ENCODE measurements at places on chromosomes 3 and 15. TPM values are rescaled to one million over a fixed set of nuclear protein-coding genes. Genes with fewer than 3 reads are reported as not detected.

GRCh38 chr15:28024889-28025250 is 74.2 kb downstream of the OCA2 start:
- DNase-seq = no peak

- DNase-seq = no peak
Observed at GRCh38 chr3:9784965-9785364, 7.3 kb downstream of the TADA3 start.

GRCh38 chr3:59754456-59755129 is 704.8 kb upstream of the CFAP20DC start:
- no peak for DNase-seq

GRCh38 chr3:9808345-9809037 is 1.6 kb upstream of the TTLL3 start:
- DNase-seq = peak; percentile 85

GRCh38 chr15:52464478-52464877 is 64.2 kb downstream of the MYO5A start:
- DNase-seq = no peak

GRCh38 chr3:35223632-35224394 is 415.5 kb upstream of the ARPP21 start:
- DNase-seq = no peak

DNA sequence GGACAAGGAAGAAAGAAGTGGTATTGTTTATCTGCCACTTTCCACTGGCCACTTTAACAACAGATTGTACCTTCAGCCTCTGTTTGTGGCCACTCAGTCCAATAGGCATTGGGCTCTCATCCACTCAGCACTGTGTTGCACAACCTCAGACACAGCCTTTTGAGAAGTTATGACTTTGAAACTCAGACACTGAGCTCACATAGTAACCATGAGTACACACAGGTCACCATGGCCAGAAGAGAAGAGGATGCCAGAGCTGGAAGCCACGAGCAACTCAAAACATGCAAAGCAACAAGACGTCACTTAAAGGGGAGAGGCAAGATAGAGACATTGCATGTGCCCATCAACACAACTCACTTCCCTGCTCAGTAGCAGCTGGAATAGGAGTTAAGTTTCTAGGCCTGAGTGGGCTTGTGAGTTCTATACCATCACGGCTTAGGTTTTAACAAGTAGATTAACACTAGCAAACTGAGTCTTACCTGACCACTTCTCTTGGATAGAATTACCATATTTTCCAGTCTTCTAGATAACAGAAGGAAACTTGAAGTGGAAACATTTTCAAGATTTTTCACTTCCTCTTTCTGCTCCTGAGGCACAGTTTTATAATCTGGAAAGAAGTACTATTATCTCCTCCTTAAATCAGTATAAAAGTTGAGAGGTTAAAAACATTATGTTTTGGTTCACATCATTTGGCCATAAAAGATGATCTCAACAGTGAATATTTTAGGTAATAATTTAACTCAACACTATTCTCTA is 103.5 kb downstream of the IMPG2 start:
- no peak for DNase-seq

- no peak for DNase-seq
Observed at GRCh38 chr3:32383136-32383711, 8.4 kb upstream of the CMTM7 start.

DNA sequence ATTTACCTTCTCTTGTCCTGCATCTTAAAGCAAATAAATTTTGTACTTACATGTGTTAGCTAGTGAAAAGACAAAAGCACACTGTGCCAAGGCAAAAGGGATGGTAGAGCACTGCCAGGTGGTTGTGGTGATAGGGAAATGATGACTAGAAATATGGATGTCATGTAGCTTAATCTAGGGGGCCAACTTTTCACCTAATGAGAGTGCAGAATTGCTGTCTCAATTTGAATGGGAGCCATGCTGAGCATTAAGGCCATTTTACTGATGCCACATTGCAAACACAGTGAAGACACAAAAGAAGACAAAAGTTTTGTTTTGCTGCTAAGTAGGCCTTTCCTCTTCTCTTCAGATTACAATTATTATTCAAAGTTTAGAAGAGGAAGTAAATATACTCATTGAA is 274.7 kb downstream of the PDCD6IP start:
- DNase-seq = no peak

GRCh38 chr3:84925571-84925970 is 33.2 kb upstream of the CADM2 start:
- DNase-seq = no peak

GRCh38 chr3:190854062-190854461 is 8.4 kb downstream of the GMNC start:
- DNase-seq = no peak

The ITIH1 gene
- not detected for total RNA-seq

The PLIN1 gene
- total RNA-seq = 0.22 TPM

The CCDC39 gene
- 0.25 TPM for total RNA-seq

The CSPG5 gene
- 0.70 TPM for total RNA-seq

The ARPP19 gene
- 182 TPM for total RNA-seq

The SNX22 gene
- 1.9 TPM for total RNA-seq

The THRB gene
- 0.50 TPM for total RNA-seq

The SLC9A9 gene
- 3.7 TPM for total RNA-seq

The GTF2E1 gene
- total RNA-seq = 42.6 TPM

Data from endodermal cell (in vitro differentiated cells).